ENCODE measurements at places on chromosomes 6 and 20.

DNA sequence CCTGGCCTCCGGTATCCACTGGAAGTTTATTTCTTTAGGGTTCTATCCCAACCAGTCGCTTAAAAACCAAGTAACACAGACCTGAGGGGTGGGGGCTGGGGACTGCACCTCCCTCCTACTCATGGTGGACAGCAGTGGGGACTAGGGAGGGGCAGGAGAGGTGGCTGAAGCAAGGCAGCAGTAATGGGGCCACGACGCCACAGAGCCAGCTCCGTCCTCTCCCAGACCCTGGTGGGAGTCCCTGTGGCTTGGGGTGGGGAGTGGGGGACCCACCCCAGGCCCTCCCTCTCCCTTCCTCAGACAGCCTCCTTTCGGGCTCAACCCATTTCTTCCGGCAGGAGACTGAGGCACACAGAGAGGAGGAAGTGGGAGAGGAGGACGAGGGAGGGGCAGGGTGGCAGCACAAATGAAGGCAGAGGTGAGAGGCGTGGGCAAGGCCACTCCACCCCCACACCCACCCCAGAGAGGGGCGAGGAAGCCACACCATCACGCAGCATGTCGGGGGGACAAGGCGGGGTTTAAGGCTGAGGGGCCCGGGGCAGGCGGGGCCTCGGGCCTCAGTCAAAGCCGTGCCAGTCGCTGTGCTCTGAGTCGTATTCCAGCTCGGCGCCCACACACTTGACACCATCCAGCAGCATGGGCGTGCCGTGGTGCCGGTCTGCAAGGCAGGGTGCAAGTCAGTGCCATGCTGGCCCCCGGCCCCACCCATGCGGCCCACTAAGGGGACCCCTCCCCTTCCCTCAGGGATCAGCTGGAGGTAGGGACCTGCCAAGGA, 13.9 kb downstream of the ADISSP start:
- DNase-seq: no peak

GRCh38 chr6:35021004-35021403, 120.1 kb downstream of the TCP11 start:
- no peak for DNase-seq

- no peak for DNase-seq
Observed at GRCh38 chr6:35984701-35985100, 39.7 kb downstream of the SLC26A8 start.

- no peak for DNase-seq
Observed at GRCh38 chr6:1486387-1486786, 97.0 kb downstream of the FOXF2 start.

- DNase-seq: no peak
Observed at GRCh38 chr6:161498359-161498758, 224.5 kb upstream of the AGPAT4 start.

DNA sequence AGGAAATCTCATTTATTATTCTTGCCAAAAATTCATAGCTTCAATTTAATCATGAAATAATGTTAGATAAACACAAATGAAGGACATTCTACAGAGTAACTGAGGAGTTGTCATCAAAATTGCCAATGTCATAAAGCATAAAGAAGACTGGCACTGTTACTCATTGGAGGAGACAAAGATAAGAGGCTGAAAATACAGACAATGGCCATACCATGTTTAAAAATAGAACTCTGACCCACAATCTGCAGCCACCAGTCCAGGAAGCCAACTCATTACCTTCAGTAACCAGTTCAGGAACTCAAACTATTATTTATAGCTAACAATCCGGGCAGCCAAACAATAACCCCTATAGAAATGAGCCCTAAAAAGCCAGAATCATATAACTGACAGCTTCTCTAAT, 795.6 kb downstream of the TENT5A start:
- DNase-seq: no peak

- DNase-seq: no peak
Observed at GRCh38 chr6:143696664-143697000, 18.9 kb downstream of the PHACTR2 start.

- no peak for DNase-seq
Observed at GRCh38 chr20:2757001-2757400, 43.4 kb downstream of the CPXM1 start.

- DNase-seq: no peak
Observed at GRCh38 chr6:139150920-139151319, 16.0 kb downstream of the HECA start.

DNA sequence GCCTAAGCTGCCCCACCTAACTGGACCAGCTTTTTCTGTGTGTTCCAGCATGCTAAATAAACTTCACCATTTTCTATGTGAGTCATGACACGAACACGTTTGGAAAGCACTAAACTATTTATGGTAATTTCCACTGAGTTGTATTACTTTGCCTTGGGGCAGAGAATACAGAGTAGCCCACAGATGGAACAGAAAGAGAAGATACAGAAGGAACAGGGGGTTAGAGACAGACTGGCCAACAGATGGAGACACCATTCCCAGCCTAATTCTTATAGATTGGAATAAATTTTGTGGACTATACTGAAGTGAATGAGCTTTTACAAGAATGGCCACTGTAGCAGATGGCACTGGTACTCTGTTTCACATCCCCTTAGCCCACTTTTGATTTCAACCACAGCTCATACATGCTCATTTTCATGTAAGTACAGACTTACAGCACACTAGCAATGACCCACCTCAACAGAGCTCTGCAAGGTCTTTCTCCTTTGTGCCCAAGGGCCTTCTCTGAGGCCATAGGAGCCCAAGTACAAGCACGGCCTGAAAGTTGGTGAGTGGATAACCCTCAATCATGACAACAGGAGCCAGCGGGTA, 13.1 kb upstream of the NT5DC1 start:
- DNase-seq: no peak

- no peak for DNase-seq
Observed at GRCh38 chr6:117344444-117345291, 79.3 kb downstream of the VGLL2 start.

- DNase-seq: no peak
Observed at GRCh38 chr20:39638731-39639130, 676.6 kb downstream of the DHX35 start.

DNA sequence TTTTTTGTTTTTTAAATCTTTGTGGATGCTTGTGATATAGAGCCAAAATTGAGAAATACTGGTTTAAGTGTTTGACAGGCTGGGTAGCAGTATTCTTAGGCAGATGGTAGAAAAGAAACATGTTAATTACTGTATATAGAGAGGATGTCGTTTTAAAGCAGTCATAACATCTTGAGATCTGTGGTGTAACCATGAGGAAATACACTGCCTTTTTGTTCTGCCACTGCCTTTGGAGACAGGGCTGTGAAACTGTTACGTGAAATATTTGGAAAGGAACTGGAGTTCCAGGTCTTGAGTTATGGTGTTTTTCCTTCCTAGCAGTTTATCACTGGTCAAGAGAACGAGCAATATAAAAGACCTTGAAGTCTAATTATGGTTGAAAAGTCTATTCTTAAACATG, 19.5 kb downstream of the STXBP5 start:
- no peak for DNase-seq

GRCh38 chr20:8033151-8033841, 13.7 kb upstream of the TMX4 start:
- no peak for DNase-seq

GRCh38 chr20:32465092-32465900, 107.2 kb downstream of the ASXL1 start:
- DNase-seq: no peak

DNA sequence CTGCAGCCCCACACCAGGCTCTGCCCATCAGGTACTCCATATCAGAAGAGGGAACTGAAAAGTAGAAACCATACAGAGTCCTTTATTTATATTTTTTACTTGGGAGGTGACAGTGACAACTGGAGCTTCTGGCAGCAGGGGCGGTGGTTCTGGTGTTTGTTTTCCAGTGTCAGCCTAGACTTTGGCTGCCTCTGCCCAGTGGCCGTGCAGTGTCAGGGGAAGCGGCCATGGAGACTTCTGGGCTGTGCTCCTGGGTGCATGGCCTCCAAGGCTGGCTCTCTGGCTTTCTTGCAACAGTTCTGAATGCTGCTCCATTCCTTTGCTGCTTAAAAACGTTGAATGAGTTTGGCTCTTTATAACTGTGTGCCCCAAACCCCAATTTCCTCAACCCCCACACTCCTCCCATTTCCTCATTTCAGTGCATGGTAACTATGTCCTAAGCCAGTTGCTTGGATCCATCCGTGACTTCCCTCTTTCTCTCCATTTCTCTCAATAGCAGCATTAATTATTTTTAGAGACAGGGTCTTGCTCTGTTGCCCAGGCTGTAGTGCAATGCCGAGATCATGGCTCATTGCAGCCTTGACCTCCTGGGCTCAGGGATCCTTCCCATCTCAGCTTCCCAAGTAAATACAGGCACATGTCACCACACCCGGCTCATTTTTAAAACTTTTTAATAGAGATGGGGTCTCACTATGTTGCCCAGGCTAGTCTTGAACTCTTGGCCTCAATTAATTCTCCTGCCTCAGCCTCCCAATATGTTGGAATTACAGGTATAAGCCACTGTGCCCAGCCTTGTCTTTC, 141.1 kb upstream of the SGK1 start:
- DNase-seq: no peak

- DNase-seq: no peak
Observed at GRCh38 chr6:169965239-169965638, 213.8 kb downstream of the ERMARD start.

DNA sequence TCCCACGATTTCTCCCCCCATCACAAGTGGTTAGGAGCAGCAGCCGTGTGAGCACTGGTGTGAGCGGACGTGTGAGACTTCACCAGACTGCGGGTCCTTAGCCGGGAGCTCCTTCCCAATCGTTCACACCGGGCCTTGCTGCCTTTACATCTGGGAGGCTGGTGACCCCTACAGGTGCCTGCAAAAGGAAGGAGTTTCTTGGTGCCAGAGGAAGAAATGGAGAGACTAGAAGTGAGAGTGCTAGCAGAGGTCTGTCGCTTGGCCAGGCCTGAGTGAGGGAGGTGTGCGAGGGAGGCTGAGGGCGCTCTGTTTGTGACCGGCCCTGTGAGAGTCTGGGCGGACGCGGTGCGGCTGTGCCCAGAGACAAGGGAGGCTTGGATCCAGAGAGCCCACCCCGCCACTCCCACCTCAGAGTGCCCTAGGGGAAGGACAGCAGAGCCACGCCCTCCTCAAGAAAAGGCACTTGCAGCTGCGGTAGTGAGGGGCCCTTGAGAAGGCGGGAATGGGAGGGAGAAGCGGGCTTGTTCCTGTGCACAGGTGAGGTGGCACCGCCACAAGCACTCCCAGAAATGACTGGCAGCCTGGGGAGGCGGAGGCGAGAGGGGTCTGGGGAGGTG, 10.0 kb upstream of the ARMC2 start:
- DNase-seq: no peak

- DNase-seq: no peak
Observed at GRCh38 chr6:119856136-119856535, 506.6 kb upstream of the MAN1A1 start.

- DNase-seq: no peak
Observed at GRCh38 chr6:108873251-108873650, 25.0 kb downstream of the ARMC2 start.

DNA sequence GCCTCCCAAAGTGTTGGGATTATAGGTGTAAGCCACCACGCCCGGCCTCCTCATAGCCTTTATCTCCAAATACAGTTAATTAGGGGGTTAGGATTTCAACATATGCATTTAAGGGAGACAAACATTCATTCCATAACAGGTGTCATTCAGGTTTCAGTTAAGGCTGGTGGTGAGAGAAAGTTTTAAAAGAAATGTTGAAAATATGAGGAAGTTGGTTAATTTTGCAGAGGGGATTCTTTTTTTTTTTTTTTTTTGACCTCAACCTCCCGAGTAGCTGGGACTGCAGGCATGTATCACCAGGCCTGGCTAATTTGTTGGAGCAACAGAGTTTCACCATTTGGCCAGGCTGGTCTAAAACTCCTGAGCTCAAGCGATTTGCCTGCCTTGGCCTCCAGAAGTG, 12.5 kb upstream of the EBF4 start:
- DNase-seq: no peak

GRCh38 chr6:40804905-40805304, 217.7 kb upstream of the LRFN2 start:
- DNase-seq: no peak

DNA sequence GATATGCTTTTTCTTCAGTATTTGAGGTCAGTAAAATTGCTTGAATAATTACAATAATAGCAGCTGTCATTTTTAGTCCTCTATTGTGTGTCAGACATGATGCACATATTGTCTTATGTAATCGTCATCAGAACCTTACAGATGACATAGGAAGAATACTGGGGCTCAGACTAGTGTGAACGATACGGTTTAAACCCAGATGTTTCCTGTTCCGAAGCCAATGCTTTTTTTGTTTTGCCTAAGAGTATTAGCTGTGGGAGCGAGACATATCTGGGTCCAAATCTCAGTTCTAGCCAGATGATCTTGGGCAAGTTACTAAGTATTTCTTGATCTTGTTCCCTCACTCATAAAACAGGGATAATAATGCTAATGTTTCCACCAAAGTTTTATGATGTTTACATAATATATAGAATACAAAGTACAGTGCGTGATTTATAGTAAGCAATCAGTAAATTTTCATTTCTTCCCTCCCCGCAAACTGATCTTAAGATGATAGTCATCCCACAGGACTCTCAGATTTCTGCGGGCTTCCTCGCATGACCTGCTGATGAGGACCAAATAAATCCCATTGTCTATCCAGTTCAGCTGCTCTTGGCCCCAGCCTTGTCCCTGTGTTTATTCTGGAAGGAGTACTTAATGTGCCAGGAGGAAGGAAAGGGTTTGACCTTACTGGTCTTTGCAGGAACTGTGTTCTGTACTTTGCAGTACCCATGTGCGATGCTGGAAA, 98.2 kb downstream of the CAP2 start:
- DNase-seq: no peak

DNA sequence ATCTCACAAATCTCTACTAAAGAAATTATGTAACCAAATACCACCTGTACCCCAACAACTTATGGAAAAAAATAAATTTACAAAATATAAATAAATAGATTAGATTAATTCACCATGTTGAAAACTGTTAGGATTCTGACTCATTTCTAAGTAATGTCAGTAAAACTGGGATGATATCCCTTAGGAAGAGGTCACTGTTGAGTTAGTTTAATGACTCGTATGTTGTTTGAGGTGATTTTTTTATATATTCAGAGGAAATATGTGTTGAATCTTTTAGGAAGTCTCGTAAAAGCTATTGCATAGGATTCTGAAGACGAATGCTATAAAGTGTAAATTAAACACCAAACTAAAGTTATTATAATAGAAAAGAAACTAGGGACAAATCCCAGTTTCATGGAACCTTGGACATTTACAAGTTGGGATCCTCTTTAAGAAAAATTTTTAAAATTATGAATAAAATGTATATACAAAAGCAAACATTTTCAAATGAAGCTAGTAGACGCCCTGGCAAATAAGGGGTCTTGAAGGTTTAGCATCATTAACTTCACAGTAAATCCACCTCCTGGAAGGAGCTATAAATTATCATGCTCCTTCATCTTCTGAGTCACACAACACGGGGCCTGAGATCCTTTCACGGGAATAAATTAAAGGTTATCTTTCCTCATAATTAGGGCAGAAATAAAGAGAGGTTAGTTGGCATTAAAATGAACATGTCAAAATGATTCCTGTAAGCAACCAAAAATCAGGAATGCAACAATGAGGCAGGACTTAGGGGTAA, 37.0 kb upstream of the POU3F2 start:
- no peak for DNase-seq

- no peak for DNase-seq
Observed at GRCh38 chr6:129485746-129486145, 224.2 kb downstream of the ARHGAP18 start.

GRCh38 chr20:3815703-3816315, 4.5 kb upstream of the AP5S1 start:
- DNase-seq: no peak

GRCh38 chr20:46406986-46407670, 713 bp upstream of the ELMO2 start:
- DNase-seq: no peak

- no peak for DNase-seq
Observed at GRCh38 chr6:1100269-1100668, 211.6 kb upstream of the FOXQ1 start.

GRCh38 chr6:16583144-16583762, 178.0 kb downstream of the ATXN1 start:
- no peak for DNase-seq

Data from NCI-H1048 (cell line).